Activated CD4-positive, alpha-beta T cell treated with anti-CD3 and anti-CD28 coated beads, Interleukin-2, Interleukin-4, amounts not matched to agents 100 ng/mL and 50 ng/mL, durations not matched to agents 16 hours and 8 hours (primary cell): ENCODE measurements at places on chromosomes 16 and 17.
A peak's percentile ranks its signal among the peaks of the same experiment; 100 is the strongest.

- no peak for DNase-seq
These were observed 20.0 kb downstream of the CNP start for GRCh38 chr17:41986634-41987033.

- DNase-seq: no peak
These were observed 68.0 kb downstream of the CNTNAP4 start for GRCh38 chr16:76345163-76345661.

GRCh38 chr17:44350733-44351226, 5.7 kb downstream of the GRN start:
- peak; percentile 79 for DNase-seq

DNA sequence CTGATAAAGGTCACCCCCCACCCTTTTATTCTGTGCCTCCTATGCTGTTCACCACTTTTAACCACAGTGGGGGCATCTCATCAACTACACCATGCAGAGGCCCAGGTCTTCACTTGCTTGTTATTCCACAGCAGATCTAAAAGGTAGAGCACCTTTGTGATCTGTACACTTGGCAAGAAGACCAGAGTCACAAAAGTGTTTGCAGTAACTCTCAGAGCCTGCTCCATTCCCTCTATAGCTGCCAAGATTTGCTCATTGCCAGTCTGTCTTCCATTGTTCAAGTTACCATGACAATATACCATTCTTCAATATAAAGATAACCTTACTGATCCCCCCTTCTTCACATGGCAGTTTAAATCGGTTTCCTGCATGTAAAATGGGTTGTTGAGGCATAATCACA, 180.0 kb downstream of the TOX3 start:
- no peak for DNase-seq

DNA sequence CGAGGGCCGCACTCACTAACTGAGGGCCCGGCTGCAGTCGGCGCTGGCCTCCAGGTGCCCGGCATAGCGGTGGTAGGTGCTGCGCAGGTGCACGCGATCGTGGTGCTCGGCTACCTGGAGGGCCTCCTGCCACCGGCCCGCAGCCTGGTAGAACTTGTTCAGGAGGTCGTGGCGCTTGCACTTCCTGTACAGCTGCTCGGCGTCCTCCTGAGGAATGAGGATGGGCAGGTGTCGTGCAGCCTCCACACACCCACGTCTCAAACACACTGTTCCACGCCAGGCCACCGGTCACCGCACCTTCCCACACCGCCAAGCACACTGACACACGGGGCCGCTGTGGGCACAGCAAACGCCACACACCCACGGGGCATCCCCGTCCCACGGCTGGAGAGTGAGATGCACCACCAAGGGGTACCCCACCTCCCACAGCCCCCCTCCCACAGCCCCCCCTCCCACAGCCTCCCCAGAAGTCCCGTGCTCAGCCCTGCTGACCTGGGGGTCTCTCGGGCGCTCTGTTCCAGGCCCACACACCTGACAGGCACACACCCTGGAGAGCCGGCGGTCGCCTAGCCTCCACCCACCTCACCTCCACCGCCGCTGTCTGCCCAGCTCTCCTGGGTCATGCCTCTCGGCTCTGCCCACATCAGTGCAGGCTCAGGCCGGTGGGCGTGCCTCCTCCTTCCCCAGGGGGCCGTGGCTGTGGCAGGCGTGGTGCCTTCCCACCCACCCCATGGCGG, 7.4 kb upstream of the TMEM204 start:
- DNase-seq: no peak

- peak; percentile 98 for DNase-seq
These were observed 26.4 kb upstream of the SLC7A5 start for GRCh38 chr16:87895641-87896141.

GRCh38 chr17:6843241-6843880, 11.8 kb upstream of the TEKT1 start:
- peak; percentile 31 for DNase-seq

- DNase-seq: no peak
These were observed 44.9 kb downstream of the MEAK7 start for GRCh38 chr16:84459533-84459894.

- DNase-seq: peak; percentile 19
These were observed 26.3 kb downstream of the ZC3H18 start for GRCh38 chr16:88596483-88596882.

- no peak for DNase-seq
These were observed 138.2 kb upstream of the COX10 start for GRCh38 chr17:13931111-13931526.

DNA sequence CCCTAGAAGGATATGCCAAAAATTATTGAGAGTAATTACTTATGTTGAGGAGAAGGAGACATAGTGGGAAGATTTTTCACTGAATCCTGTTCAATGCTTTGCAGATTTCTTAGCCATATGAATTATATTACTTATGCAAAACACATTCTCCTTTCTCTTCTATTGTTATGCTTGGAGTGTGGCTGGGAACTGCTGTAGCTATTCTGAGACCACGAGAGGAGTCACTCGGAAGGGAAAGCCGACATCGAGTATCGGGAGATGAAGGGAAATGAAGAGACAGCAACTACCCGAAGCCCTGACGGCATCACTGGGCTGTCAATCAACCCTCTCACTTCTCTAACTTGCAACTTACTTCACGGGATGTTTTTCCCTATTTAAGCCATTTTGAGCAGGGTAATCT, 39.6 kb downstream of the STX8 start:
- DNase-seq: no peak

DNA sequence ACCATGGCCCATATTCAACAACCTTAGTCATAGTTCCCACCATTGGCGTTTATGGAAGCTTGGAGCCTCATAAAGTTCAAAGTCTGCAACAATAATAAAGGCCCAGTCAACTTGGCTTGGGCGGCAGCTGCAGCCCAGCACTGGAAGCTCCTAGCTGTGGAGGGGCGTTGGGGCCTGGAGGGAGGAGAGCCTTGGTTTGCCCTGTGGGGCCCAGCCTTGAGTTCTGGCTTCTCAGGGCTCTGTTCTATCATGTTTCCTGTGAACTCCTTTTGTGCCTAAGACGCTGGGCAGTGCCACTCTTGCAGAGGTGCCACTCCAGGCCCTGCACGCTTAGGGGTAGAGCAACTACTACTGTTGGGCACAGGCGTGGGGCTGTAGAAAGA, 927 bp upstream of the ENGASE start:
- DNase-seq: no peak

- no peak for DNase-seq
These were observed 6.0 kb upstream of the SLC16A3 start for GRCh38 chr17:82222816-82223215.

DNA sequence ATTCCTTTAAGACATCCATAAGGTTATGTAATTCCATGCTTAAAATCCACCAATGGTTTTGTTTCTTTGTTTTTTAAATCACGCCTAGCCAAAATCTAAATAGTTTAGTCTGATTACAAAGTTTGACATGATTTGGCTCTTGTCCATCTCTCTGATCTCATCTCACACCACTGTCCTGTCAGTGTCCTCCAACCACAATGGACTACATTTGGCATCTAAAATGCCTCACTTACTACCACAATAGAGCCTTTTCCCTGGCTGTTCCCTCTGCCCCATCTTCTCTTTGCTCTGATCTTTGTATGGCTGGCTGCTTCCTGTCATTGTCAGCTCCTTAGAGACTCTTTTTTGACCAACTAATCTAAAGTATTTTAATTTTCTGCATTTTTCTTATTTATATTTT, 157.2 kb downstream of the MYO1D start:
- no peak for DNase-seq

GRCh38 chr17:63820963-63821561, 6.2 kb upstream of the PSMC5 start:
- no peak for DNase-seq

GRCh38 chr17:64200080-64201032, 62.7 kb downstream of the TEX2 start:
- peak; percentile 49 for DNase-seq

- no peak for DNase-seq
These were observed 207.9 kb downstream of the TANC2 start for GRCh38 chr17:63173903-63174302.

DNA sequence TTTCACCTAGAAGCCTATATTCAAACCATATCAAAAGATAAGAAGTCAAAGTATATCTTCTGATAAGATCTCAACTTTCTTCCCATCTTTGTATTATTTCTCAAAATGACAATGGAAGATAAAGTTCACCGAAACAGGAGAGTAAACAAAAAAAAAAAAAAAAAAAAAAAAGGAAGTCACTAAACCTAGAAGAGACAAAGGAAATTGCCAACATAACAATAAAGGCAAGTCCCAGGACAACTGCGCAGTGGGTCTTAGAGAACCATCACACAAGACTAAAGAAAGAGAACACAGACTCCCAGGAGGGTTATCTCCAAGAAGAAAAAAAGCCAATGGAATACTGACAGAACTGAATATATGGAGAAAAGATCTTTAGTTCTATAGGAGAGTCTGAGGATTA, 65.7 kb downstream of the SMURF2 start:
- DNase-seq: no peak

- no peak for DNase-seq
These were observed 326.7 kb upstream of the CDH5 start for GRCh38 chr16:66039793-66040192.

- no peak for DNase-seq
These were observed 27.7 kb upstream of the MPHOSPH6 start for GRCh38 chr16:82197540-82198240.

GRCh38 chr16:50269061-50269705, 2.8 kb downstream of the ADCY7 start:
- DNase-seq: no peak

DNA sequence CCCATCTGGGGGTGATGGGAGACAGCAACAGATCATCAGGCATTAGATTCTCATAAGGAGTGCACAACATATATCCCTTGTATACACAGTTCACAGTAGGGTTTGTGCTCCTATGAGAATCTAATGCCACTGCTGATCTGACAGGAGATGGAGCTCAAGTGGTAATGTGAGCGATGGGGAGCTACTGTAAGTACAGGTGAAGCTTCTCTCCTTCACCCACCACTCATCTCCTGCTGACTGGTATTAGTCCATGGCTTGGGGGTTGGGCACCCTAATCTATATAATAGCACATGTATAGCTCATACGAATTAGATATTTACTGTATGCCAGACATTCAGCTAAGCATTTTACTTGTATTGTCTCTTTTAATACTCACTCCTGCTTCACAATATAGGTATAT, 101.7 kb downstream of the MAP2K6 start:
- DNase-seq: no peak

GRCh38 chr17:68544111-68544915, 32.1 kb downstream of the PRKAR1A start:
- DNase-seq: no peak

- peak; percentile 24 for DNase-seq
These were observed at the start of gene NGFR for GRCh38 chr17:49494986-49495841. Gene NGFR, plus strand, starts transcription at chr17:49495293. Its CDS starts 125 bp downstream, at chr17:49495418.

DNA sequence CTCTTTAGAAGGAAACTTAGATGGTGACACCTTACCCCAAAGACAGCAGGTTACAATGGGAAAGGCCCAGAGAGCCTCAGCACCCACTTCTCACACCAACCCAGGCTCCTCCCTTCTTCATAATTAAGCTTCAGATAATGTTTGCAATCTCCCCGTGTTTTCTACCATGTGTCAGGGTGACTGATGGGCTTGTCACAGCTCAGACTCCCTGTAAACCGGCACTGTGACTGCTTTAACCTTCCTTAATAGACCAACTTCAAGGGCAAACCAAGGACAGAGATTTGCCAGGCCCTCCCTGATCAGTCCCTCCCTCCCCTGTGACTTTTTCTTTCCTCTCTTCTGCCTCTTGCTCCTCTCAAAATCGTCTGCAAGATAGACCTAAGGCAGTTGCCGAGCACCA, 760.6 kb upstream of the EEF2KMT start:
- DNase-seq: no peak

GRCh38 chr17:17937201-17937853, 34.9 kb downstream of the TOM1L2 start:
- no peak for DNase-seq

DNA sequence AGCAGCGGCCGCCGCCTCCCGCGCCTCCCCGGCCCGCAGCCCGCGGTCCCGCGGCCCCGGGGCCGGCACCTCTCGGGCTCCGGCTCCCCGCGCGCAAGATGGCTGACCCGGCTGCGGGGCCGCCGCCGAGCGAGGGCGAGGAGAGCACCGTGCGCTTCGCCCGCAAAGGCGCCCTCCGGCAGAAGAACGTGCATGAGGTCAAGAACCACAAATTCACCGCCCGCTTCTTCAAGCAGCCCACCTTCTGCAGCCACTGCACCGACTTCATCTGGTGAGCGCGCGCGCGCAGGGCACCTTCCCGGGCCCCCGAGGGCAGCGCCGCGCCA, 258 bp downstream of the PRKCB start:
- DNase-seq: no peak

- DNase-seq: peak; percentile 72
These were observed 636 bp upstream of the ERN1 start for GRCh38 chr17:64130559-64131001.

- no peak for DNase-seq
These were observed 409 bp downstream of the ACSF2 start for GRCh38 chr17:50426472-50426782.

- no peak for DNase-seq
These were observed 20.8 kb upstream of the PLLP start for GRCh38 chr16:57305159-57305811.

- DNase-seq: no peak
These were observed 46.9 kb upstream of the TMEM132E start for GRCh38 chr17:34532281-34533065.

- DNase-seq: no peak
These were observed 83.1 kb downstream of the SDK2 start for GRCh38 chr17:73561111-73561510.

GRCh38 chr16:19165101-19165500, 2.9 kb upstream of the SYT17 start:
- no peak for DNase-seq

- no peak for DNase-seq
These were observed 7.2 kb downstream of the SPACA3 start for GRCh38 chr17:32998887-32999228.

GRCh38 chr17:45364531-45365390, 47.9 kb upstream of the MAP3K14 start:
- no peak for DNase-seq

- no peak for DNase-seq
These were observed 100.7 kb downstream of the ABCA8 start for GRCh38 chr17:68854452-68854851.

DNA sequence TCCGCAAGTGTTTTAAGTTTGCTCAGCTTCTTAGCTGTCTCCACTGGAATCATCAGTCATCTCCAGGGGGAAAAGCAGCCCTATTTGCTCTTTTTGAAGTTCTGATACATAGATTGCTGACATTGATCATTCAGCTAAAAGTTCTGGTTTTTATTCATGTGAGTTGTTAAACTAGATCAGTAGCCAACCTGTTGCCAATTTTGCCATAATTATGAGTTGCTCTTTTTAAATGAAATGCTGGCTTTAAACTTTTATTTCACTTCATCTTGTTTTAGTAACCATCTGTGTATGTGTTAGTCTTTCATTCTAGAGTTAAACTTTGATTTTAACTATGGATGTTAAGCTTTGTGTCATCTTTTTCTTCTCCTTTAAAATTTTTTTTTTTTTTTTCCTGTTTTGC, 12.5 kb downstream of the UTP18 start:
- no peak for DNase-seq

DNA sequence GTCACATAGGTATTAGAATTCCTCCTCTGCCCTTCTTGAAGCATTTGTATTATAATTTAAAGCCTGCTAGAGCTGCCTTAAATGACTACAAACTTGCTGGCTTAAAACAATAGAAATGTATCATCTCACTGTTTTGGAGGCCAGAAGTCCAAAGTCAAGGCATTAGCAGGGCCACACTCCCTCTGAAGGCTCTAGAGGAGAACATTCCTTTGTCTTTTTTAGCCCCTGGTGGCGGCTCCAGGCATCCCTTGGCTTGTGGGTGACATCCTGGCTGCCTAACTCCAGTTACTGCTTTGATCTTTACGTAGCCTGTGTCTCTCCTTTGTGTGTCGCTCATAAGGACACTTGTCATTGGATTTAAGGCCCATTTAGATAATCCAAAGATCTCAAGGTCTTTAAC, 186.6 kb upstream of the SALL1 start:
- DNase-seq: no peak
